ENCODE measurements at places on chromosomes 4 and X. TPM values are rescaled to one million over a fixed set of nuclear protein-coding genes. Genes with fewer than 3 reads are reported as not detected.

Gene BMP3
- under 0.01 TPM for total RNA-seq

Gene SLC25A6
- total RNA-seq: 168 TPM

Gene PAGE4
- not detected for total RNA-seq

Gene PAGE2
- not detected for total RNA-seq

Gene ENPEP
- total RNA-seq: 0.50 TPM

Gene TMPRSS11D
- not detected for total RNA-seq

Gene SFRP2
- total RNA-seq: not detected

Gene FAM149A
- 13.9 TPM for total RNA-seq

Gene ODAPH
- total RNA-seq: not detected

Gene CXXC4
- total RNA-seq: not detected

Gene XPNPEP2
- total RNA-seq: not detected

Measured in aortic smooth muscle cell (primary cell).